AG09309 (cell line): ENCODE measurements at places on chromosomes 7 and 10.
A peak's percentile ranks its signal among the peaks of the same experiment; 100 is the strongest.

GRCh38 chr10:95415621-95416031, 124.8 kb upstream of the PDLIM1 start:
- DNase-seq: no peak

- no peak for DNase-seq
Measured at GRCh38 chr10:124078714-124079113, 14.7 kb downstream of the CHST15 start.

DNA sequence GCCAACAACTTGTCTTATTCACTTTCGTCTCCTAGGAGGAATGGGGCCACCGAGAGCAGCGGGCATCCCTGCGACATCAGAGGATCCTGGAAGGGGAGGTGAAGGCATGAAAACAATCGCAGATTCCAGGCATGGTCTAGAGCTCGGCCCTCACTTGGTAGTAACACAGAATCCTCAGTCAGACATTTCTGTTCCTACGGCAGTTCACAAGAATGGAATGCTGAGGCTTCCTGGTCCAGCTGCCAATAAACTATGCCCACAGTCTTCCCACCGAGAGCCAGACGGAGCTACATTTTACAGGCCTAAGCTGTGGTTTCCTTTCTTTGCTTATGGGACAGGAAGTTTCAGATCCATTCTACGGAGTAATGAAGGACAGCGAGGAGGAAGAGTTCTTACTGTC, 75.8 kb downstream of the OR13A1 start:
- peak; percentile 28 for DNase-seq

- no peak for DNase-seq
Measured at GRCh38 chr7:151366166-151366879, 24.7 kb downstream of the NUB1 start.

GRCh38 chr7:151286148-151286547, 37.7 kb upstream of the SMARCD3 start:
- DNase-seq: no peak

- DNase-seq: no peak
Measured at GRCh38 chr10:687583-688311, 1.7 kb downstream of the DIP2C start.

DNA sequence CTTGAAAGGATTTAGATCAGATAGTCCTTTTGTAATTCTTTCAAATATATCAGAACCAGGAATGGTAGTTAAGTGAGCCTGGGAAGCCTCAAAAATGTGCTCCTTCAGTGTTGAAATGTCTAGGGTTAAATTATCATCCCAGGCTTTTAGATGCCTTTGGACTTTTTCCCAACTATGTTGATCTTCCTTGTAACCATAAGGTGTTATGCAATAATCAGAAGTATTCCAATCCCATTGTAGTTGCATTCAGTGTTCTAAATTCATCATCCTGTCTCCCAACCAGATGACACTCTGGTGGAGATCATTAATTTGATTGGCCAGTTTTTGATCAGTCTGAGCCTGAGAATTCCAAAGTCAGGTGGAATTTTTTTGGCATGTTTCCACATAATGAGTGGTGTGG, 35.1 kb upstream of the AKR1C2 start:
- DNase-seq: no peak

GRCh38 chr10:2475711-2476217, 591.6 kb upstream of the PFKP start:
- no peak for DNase-seq

GRCh38 chr7:41792120-41792519, 89.2 kb upstream of the INHBA start:
- peak; percentile 17 for DNase-seq

GRCh38 chr10:31081937-31082840, 50.5 kb upstream of the ZNF438 start:
- DNase-seq: no peak

DNA sequence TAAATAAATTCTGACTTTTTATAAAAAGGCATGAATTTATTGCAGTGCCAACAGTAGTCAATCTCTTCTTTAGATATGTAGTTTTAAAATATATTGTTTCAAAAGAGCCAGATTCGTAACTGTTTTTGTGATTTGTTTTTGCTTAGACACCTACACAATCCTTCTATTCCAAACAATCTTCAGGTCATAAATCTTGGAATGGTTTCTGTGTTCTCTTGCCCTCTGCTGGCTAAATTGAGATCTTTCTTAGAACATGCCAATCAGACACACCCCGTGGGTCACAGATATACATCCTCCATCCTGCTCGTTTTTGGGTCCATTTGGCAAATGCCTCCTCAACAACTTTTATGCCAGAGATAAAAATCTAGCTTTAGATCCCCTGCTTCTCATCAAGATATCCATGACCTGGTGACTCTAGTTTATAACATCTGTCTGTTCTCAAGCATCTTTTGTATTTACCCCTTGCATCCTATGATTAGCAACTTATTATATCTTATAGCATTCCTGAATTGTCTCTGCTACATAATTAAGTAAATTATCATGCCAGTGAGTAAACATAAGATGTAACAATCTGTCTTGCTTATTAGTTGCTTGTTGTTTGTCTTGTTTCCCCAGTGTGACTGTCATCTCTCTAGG, 35.3 kb upstream of the IFRD1 start:
- DNase-seq: no peak
